NCI-H510A treated with DMSO at 0.1 percent for 48 hours (cell line): ENCODE measurements at places on chromosomes 3 and 15.
A peak's percentile ranks its signal among the peaks of the same experiment; 100 is the strongest.

DNA sequence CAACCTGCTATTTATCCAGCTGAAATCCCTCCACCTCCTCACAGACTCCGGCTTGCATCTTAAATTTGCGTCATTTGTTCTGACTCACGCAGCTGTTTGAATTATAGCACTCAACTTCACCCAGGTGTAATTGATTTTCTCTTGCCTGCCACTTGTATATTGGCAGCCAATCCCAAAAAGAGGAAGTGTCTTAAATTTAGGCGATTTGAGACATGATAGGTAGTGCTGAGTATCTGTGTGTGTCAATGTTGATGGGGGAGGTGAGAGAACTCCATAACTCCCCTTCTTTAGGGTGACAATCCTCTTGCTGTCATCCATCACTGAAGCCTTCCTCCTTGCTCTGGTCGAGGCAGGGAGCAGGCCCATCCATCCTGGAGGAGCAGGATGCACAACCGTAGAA is 77.2 kb upstream of the TPRG1 start:
- peak; percentile 48 for DNase-seq

DNA sequence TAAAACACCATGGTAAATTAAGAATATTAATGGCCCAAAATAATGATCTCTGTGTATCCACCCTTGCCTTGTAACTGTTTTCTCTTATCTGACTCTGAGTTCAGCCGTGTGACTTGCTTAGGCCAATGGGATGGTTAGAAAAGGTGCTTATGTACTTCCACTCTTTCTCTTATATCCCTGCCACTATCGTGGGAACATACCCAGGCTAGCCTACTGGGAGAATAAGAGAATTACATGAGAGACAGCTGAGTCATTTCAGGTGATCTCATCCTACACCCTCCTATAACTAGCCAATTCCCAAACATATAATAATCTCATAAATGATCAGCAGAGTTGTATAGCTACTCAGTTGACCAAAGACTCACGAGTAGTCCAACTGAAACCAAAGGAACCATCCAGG is 98.3 kb upstream of the ABI3BP start:
- no peak for DNase-seq

DNA sequence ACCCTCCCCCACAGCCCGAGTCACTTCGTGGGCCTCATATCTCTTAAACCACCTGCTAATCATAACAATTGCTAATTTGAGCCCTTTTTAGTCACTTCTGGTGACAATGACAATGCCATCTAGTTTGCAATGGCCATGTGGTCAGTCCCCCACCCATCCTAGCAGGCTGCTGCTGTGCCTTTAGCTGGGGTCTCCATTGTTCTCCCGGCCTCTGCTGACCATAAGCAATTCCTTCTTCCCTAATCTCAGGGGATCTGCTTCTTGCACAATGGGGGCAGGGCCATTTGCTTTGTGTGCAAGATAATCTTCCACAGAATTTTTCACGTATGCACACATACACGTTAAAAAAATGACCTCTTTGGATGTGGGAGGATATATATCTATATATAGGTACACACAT is 406.1 kb upstream of the ONECUT1 start:
- DNase-seq: no peak

DNA sequence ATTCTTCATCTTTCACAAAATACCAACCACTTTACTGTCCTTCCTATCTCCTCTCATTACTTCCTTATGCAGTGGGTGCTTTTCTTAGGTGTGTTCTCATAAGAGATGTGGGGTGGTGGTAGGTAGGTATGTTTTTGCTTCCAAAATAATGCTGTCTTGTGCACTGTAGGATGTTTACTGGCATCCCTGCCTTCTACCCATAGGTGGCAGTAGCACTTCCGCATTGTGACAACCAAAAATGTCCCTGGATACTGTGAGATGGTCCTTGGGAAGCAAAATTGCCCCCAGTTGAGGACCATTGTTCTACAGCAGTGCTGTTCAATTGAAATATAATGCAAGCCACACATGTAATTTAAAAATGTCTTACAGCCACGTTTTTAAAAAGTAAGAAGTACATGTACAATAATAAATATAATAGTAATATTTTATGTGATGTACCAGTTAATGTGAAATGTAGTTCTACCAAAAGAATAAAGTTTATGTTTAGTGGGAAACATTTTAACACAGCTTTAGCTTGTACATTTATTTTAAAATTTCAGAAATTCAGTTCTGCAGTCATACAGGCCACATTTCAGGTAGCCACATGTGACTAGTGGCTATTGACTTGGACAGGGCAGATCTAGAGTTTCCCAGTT is 75.2 kb downstream of the NEO1 start:
- DNase-seq: peak; percentile 0

- no peak for DNase-seq
These were observed 1.2 kb downstream of the CTSH start for GRCh38 chr15:78943692-78944091.

GRCh38 chr3:137385922-137386321 is 378.2 kb upstream of the SOX14 start:
- no peak for DNase-seq

DNA sequence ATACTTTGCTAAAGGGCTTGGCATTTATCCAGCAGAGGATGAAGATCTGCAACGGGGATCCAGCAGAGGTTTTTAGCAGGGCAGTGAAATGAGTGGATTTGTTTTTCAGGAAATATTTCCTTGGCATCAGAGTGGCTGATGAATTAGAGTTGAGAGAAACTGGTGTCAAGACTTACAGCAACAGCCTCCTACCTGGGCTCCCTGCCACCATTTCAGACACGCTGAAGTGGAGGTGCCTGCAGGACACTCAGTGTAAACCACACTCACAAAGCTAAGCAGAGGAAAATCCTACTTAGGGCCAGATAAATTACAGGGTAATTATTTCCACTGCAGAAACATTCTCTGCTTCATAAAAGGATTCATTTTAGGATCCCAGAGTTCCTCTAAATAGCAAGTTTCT is 519.7 kb downstream of the FGF12 start:
- peak; percentile 68 for DNase-seq

DNA sequence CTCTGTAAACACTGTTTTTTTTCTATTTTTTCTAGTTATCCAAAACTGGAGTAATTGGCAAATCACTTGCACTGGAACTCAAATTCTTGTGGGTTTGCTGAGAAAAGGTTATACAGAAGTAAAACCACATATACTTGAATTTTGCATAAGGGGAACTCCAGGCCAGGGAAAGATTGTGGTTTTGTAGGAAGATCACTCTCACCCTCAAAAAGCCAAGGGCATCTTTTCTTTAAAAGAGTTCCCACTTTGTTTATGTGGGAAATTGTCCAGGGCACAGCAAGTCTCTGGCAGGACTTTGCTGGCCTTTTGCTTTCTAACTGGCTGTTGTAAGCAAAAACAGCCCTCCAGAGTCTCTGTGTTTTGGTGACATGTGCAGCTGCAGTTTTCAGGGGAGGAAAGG is 340.3 kb upstream of the RBMS3 start:
- DNase-seq: no peak

DNA sequence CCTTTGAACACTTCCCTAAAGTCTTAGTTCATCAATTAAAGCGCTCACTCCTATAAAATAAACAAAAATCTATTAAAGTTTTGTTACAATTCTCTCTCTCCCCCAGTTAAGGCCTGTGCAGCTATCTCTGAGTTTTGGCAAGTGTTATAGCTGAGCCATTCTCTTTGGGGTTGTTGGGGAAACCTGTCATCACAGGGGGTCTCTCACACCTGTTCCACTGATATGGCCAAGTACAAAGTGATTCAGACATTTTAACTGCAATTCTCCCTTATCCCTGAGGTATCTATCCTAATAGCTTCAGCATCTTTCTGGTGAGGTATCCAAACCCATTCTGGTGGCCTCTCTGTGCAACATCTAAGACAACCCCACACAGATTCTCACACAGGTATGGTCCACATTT is 116.4 kb downstream of the UNC13C start:
- no peak for DNase-seq

- DNase-seq: no peak
These were observed 40.8 kb downstream of the TM4SF18 start for GRCh38 chr3:149292666-149293065.

- peak; percentile 80 for DNase-seq
These were observed 71.9 kb upstream of the SPATA12 start for GRCh38 chr3:56988458-56989168.

- no peak for DNase-seq
These were observed 28.3 kb upstream of the AP3B2 start for GRCh38 chr15:82737975-82738374.

- peak; percentile 91 for DNase-seq
These were observed 404.6 kb upstream of the C2CD4B start for GRCh38 chr15:62569460-62570404.

DNA sequence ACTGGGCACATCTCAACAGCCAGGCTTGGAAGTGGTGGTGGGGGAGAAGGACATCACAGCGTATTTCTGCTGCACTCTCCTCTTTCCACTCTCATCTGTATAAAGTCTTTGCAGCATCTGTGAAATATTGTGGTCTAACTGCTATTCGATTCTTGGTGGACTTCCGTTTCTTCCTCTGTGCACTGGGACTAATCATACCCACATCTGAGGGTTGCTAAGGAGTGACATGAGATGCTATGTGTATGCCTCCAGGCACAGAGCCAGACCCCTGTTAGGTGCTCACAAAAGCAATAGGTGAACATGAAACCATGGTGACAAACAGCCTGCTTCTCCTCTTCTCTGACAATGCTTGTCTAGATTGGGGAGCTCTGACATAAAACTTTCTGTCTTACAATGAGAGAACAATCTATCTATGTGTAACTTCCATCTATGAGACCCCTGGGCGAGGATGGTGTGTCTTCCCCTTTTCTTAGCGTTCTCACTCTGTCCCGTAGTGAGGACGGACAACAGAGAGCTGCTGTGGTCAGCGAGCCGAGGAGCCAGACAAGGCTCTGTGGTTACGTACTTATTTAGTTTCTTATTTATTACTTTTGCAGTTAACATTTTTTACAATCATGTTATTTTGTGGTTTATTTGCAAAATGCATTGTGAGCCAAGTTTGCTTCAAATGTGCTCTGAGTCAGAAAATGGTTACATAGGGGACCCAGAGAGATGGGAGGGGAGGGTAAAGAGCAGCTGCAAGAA is 196.7 kb upstream of the TPRG1 start:
- no peak for DNase-seq

GRCh38 chr15:37548116-37548515 is 386.3 kb upstream of the TMCO5A start:
- DNase-seq: no peak

GRCh38 chr15:83219026-83219425 is 11.4 kb upstream of the HDGFL3 start:
- no peak for DNase-seq

DNA sequence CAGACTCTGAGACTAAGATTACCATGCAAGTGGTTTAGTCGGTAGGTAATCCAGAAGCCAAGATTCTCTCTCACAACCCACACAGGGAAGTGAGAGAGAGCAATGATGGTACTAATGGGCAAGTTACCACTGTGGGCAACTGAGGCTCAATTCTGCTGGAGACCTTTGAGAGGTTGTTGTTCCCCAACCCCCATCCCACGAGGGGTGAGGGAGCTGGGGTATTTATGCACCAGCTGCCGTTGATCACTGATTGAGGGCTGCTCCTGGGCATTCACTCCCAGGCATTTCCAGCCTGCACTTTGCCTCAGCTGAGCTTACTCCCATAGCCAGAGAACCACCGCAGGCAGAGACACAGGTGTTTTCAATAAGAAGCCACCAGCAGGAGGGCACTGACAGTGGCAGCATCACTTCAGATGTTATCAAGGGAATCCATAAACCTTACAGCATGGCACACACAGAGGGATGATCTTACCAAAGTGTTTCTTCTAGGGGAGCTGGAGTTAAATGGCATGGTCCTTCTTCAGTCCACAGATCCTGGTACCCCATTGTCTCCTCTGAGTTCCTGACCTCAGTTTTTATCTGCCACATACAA is 15.0 kb upstream of the CCDC174 start:
- DNase-seq: no peak

GRCh38 chr15:37536967-37537605 is 397.4 kb upstream of the TMCO5A start:
- no peak for DNase-seq

DNA sequence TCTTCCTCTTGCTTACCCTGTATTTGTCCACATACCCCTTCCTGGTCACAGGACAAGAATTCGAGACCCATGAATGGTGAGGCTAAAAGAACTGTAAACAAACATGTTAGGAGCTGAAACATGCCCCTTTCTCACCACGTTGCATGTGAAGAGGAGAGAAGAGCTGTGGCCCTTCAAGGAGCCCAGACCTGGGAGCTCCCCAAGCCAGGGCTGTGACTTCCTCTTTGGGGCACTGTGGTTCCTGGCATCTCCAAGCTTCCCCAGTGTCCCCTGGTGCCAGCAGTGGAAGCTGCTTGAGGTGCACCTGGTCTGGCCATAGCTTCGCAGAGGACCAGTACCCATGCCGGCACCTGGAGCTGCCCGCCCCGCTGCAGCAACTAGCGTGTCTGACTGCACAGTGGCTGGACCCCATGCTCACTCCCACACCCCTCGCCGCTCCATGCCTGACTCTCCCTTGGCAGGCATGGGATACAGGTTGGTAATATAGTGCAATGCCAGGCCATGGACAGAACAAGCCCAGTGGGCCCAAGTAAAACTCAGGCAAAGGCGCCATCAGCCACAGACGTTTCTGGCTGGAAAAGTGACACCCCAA is 9.9 kb downstream of the SPCS1 start:
- no peak for DNase-seq

DNA sequence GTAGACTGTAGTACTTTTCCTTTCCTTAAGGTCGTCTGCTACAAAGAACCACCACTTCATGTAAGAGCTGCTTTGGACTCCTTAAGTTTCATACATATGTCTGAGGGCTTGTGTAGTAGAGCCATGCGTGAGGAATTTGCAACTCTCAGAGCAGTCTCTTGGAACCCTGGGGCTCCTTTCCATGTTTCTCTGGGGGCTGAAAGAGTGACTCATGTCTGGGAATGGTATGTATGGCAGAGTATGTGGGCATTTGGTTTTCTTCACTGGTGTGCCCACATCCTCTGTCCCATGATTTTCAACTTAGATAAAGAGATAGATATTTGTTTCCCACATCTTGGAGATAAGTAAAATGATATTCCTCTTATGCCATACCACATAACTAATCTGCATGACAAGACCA is 20.6 kb upstream of the RBM5 start:
- no peak for DNase-seq

GRCh38 chr15:65550681-65551098 is 20.4 kb downstream of the HACD3 start:
- no peak for DNase-seq

DNA sequence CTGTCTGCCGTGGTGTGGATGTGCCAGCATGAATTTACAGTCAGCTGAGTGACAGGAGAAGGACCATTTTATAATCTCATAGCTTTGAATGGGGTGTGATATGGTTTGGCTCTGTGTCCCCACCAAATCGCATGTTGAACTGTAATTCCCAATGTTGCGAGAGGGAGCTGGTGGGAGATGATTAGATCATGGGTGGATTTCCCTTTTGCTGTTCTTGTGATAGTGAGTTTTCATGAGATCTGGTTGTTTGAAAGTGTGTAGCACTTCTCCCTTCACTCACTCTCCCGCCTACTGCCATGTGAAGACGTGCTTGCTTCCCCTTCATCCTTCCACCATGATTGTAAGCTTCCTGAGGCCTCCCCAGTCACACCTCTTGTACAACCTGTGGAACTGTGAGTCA is 111.9 kb upstream of the CHD2 start:
- no peak for DNase-seq
